ENCODE measurements at places on chromosomes 6 and 20.
A peak's percentile ranks its signal among the peaks of the same experiment; 100 is the strongest.

DNA sequence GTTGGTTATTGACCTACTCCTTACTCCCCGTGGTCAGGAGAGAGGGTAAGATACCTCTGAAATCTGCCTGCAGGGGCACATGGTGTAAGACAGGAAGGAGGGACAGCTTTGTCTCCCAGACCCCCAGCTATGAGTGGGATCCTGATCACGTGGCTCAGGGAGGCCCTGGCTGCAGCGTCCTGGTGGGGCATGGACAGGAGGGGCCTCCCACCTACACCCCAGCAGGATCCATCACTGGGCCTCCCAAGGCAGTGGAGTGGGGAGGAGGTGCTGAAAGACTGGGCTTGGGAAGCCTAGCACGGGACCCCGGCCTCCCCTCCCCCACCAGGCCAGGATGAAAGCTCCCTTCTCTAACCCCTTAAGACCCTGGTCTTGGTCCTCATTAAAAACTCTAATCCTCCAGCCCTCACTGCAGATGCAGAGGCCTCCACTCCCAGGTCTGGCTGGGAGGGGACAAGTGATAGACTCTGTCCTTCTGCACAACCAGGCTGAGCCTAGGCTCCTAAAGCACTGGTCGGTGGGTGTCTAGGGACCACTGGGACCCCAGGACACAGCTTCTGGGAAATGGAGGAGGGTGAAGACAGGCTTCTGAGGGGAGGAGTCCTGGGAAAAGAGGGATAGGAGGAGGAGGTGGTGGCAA lies 29.6 kb upstream of the VEGFA start:
- DNase-seq, result no peak

GRCh38 chr6:118783931-118784550 lies 109.9 kb upstream of the ASF1A start:
- DNase-seq, result no peak

DNA sequence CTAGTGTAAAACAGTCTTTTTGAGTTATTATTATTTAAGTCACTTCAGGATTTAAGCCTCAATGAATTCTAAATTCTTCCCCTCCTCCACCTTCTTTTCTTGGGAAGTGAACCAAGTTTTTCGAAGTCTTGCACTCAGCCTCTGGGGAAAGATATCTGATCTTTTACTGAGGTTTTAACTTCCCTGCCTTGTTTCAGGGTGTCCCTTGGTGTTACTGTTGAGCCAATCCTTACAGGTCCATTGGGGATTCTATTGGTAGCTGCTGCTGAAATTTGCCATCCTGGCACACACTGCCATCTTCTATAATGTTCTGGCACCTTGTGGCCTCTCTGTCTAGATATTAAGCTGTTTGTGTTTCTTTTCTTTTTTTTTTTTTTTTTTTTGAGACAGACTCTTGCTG lies 31.7 kb downstream of the BEND6 start:
- DNase-seq, result no peak

DNA sequence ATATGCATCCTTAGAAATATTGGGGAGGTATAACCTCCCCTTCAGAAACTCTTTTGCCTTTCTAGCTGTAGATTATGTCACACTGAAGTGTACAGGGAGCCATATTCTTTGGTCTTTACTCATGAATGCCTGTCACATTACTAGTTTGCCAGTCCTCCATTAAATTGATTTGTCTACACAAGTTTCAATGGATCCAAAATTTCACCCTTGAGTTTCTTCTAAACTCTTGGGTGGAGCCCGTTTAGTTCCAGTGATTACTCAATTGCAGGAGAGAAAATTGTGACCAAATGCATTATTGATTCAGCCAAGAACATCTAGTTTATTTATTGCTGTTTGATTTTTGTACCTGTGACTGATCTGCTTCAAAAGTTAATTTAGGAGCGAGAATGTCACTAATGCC lies 60.4 kb upstream of the TFB1M start:
- no peak for DNase-seq

DNA sequence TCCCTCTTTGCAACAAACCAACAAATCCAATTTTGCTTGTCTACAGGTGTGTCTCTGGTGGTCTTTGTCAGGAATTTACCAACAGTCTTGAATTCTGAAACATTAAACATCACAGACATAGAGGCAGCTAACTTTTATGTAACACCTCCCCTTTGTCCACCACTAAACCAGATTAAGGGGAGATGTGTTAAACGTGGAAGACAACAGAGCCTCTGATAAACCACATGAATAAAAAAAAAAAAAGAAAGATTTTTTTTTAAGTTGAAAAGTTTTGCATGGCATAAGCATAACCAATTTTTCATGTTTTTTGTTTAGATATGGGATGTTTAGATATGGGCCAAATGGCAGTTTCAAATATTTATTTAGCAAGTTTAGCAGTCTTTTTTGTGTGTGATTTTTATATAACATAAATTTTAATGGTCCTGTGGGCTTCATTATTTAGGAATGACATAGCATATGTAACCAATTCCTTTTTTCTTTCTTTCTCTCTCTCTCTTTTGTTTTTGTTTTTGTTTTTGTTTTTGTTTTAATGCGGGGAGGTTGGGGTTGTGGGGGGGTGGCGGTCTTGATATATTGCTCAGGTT lies 60.7 kb upstream of the BTN3A2 start:
- DNase-seq, result no peak

DNA sequence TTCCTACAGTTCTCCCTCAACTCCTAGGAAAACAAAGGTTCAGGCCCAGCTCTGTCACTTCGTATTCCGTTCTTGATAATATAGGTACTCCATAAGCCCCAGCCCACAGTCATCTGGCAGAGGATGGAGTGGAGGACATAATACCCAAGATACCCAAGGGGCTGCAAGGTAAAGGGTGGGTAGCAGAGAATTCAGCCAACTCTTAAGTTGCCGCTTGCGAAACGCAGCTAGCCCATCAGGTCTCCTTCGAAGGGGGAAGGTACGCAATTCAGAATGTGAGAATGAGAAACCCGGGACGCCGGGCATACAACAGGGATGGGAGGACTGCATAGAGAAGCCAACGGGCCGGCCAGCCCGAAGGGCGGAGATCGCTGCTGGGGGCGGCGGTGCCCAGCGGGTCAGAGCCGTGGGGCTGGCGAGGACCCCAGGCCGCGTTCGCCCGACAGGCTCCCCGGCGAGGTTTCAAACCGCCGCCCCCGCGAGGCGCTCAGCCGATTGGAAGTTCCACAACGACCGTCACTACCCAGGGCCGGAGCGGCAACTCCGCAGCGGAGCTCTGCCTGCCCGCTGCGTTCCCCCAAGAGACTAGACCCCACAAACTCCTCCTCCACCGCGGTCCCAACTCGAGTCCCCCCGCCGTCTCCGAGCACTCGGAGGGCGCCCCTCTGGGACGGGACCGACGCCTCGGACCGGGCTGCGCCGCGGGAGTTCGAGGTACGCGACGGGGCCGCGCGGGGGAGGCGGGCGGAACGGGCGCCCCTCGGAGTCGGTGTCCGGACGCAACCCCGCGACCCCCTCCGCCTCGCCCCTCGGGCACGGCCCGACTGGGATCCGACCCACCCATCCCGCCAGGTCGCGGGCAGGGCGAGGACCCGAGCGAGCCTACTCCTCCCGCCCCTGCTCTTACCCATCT lies 911 bp downstream of the CDK19 start:
- peak; percentile 57 for DNase-seq

DNA sequence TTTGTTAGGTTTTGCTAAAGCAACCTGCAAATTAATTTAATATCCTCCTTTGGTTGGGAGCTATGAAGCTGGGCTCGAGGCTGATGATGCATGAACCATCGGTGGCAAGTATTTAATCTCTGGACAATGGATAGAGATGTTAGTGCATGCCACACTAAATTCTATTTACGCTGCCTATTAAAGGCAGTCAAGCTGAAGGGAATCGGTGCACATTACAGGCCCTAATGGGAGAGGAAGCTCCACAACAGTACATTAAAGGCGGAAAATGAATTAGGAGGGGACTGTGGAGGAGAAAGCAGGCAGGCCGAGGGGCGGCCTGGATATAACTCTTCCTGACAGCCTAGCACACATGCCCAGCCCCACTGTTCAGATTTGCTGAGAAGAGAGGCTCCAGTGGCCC lies 132.4 kb upstream of the MAFB start:
- DNase-seq, result no peak

DNA sequence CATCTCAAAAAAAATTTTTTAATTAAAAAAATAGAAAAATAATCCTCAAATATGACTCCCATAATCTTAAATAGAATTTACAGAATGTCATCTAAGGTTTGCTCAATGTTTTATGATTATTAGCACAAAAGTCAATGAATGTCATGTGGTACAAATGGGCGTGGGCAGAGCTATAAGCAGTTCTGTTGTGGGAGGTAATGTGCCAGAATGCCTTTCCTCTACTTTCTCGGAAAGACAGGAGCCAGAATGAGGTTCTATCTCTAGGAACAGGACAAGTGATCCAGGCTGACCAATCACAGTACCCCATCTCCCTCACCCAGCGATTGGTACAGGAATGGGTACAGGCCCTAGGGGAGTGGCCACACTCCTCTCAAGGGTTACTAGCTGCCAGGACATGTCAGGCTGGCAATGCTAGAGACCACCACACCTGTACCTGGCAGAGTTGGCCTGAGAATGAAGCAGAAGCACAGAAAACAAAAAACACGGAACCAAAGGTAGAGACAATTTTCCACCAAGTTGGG lies 15.1 kb downstream of the RALGAPA2 start:
- no peak for DNase-seq

DNA sequence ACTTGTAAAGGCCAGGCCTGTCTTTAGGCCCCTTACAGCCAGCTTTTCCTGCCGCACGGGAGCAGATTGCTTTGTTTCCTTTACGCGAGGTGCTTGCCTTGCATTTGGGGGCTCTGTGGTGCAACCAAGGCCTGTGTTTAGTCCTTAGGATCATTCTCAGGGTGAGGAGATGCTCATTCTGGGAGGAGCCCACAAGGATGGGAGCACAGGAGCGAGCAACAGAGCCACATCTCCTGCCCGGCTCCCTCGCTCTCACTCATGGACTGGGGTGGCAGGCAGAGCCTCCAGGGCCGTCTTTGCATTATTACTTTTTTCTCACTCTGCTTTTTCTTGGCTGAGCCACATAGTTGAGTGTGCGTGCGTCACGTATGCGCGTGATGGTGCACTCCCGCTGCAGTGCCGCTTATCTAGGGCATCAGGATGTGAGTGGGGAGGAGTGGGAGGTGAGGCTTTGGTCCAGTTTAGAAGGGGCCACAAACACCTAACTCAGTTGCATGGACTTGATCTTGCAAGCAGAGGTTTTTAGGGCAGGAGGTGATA lies 19.1 kb downstream of the DYNLRB1 start:
- no peak for DNase-seq

DNA sequence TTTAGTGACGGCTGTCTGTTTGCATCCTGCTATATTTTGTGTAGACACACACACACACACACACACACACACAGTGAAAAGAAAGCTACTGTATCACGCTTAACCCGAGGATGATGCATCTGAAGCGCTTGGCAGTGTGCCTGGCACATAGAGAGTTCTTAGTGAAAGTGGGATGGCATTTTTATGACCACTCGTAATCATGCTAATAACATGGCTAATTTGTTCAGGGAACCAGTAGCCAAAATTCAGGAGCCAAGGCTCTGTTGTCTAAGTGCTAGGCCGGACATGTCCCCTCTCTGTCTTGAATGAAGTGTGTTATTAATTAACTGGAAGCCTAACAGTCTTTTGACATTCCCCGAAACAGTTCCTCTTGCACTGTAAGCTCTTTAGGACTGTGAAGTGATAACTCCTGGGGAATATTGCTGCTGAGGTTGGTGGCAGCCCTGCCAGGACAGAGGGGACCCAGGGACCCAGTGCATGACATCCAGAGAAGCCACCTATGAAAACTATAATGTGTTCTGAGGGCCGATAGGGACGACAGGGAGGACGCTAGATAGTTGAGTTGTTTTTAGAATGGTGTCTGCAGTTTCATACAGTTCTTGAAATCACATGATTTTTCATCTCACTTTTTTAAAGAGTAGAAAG lies 45.0 kb upstream of the IRF4 start:
- DNase-seq, result peak; percentile 36

DNA sequence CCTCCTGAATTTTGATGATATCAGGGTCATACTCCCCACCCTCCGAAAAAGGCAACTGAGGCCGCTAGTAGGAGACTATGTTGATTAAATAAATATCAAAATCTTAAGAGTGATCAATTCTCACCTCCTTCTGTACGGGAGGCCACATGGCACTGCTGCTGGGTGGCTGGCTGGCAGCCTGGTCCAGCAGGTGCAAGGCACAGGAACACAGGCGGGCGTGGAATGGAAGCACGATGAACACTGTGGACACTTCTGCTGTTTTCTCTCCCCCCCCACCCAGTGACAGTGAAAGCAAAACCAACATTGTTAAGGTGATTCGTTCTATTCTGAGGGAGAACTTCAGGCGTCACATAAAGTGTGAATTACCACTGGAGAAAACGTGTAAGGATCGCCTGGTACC lies 9.7 kb upstream of the CLDN20 start:
- no peak for DNase-seq

DNA sequence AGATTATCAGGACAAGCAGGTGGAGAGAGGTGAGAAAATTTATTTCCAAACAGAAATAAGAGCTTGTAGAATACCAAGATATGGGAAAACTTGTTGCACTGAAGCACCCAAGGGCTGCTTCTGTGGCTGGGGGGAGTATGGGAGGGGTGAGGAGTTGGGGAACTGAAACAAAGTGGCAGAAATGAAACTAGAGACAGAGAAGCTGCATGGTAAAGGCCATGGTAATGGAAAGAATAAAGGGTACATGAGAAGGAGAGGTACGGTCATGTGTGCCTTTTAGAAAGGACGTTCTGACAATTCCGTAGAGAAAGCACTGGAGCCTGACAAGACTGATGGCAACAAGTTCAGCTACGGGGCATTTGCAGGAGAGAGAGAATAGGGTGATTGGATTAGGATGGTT lies 51.6 kb upstream of the RIN2 start:
- no peak for DNase-seq

- DNase-seq, result no peak
Observed at GRCh38 chr20:4812641-4813075, 90.9 kb downstream of the PRND start.

DNA sequence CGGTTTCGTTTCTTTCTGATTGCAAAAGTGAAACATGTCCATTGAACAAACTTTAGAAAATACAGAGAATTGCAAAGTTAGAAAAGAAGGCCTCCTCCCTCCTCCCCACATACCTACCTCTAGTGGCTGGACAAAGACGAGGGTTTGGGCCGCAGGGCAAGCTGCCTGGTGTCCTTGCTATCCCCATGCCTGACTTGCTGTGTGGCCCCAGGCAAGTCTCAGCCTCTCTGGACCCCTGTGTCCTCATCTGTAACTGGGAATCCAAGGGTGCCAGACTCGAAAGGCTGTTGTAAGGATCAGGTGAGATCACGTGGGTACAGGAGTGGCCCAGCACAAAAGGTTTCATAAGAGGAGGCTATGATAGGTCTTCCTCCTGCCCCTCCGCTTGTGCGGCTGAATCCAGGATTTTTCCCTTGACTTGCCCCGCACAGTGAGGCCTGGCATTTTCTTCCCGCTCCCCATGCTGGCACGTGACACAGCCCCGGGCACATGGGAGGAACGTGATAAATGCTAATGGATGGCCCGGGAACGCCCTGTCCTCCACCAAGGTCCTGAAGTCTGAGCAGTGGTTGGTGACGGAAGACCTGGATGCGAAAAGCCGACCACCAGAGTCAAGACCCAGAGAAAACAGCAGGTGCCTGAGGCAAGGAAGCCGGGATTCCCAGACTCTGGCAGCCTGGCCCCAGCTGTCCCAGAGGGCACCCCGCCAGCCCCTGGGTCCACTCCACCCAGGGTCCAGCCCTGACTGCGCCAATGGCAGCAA lies 55.8 kb downstream of the UBE2V1 start:
- no peak for DNase-seq
